ENCODE measurements at places on chromosomes 2 and 18.

DNA sequence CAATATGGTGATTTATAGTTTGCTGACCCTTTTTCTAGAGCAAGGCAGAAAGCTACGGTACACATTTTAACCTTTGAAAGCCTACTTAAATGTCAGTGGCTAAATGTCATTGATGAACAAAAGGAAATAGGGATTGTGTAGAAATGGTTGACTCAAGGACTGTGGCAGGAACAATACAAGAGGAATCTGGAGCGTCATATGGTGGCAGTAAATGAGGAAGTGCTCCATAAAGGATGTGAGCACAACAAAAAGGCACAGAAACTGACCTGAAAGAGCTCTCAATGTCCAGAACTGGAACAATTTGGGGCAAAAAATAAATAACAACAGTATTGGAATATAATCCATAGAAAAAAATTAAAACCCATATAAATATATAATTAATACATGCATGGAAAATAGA lies 443.9 kb upstream of the VRK2 start:
- DNase-seq, result no peak

- no peak for DNase-seq
Observed at GRCh38 chr2:150567771-150568301, 80.4 kb upstream of the RND3 start.

- no peak for DNase-seq
Observed at GRCh38 chr18:8257851-8258434, 351.3 kb upstream of the RAB12 start.

- DNase-seq, result no peak
Observed at GRCh38 chr18:48942554-48943261, 8.1 kb downstream of the SMAD7 start.

DNA sequence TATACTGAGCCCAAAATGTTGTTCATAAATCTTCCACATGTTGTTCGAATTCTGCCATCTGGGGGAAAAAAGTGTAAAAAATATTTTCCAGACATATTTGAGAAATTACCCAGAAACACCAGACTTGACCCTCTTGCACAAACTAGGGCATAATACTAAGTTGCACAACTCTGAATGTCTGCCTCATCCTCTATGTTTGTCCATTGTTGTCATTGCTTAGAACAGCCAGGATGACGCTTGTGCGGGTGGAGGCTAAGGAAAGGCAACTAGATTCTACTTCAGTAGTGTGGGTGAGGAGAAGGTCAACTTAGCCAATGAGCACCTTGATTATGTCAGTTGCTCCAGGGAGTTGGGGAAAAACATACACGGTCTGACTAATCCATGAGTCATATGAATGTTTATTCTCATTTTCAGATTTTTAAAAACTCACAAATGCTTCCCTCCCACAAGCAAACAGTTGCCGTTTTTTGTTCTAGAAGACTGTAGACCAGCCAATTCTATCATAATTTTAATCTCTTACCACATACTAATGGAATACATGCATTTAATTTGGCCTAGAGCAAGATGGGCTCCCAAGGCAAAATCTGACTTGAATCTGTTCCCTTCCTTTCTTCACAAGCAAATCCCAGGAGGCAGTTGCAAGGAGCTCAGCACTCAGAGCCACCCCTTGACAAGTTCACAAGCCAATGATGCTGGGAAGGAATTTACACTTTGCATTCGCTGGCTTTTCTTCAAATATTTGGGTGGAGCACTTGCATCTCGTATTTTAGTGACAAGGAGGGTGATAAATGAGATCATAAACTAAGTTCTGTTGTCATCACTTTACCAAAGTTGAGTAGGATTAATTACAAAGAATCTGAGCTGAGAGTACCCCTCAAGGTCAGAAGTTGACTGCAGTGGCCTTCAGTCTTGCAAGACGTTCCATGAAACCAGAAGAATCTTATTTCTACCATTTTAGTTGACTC lies 163.2 kb upstream of the TWIST2 start:
- DNase-seq, result no peak

GRCh38 chr2:229425598-229425997 lies 154.5 kb upstream of the PID1 start:
- no peak for DNase-seq

GRCh38 chr2:149313512-149313972 lies 16.8 kb upstream of the LYPD6 start:
- DNase-seq, result no peak

Data from activated T-helper 1 cell treated with Interleukin-2 at 50 U/mL for 16 hours (primary cell).